ENCODE measurements at places on chromosomes 5 and 9.

DNA sequence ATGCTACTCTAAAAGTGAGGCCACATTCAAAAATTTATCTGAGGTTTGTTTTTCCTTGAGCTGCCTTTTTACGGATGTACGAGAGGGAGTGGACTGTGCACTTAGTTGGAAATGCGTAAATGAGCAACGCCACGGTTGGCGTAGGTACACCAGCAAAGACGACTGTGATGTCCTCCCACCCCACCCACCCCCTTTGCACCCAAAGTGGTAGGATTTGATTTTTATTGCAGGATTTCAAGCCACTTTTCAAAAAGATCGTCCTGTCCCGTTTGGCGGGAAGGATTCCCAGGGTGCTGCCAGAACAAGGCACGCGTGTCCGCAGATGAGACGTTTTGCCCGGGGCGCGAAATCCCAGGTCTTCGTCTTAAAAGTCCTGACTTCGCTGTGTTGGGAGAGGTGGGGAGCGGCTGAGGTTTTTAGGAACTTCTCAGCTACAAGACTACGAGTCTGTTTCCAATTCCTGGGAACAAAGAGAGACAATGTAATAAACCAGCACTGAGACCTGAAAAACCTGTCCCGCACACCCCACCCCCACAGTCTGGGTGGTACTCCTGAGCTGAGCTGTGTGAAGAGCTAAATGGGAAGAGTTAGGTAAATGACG, 1.0 kb upstream of the TLE1 start:
- no peak for DNase-seq

- DNase-seq = no peak
These were observed 88.2 kb downstream of the PTPN3 start for GRCh38 chr9:109409773-109410397.

GRCh38 chr9:137111788-137112563, 2.6 kb downstream of the DPP7 start:
- DNase-seq = no peak

DNA sequence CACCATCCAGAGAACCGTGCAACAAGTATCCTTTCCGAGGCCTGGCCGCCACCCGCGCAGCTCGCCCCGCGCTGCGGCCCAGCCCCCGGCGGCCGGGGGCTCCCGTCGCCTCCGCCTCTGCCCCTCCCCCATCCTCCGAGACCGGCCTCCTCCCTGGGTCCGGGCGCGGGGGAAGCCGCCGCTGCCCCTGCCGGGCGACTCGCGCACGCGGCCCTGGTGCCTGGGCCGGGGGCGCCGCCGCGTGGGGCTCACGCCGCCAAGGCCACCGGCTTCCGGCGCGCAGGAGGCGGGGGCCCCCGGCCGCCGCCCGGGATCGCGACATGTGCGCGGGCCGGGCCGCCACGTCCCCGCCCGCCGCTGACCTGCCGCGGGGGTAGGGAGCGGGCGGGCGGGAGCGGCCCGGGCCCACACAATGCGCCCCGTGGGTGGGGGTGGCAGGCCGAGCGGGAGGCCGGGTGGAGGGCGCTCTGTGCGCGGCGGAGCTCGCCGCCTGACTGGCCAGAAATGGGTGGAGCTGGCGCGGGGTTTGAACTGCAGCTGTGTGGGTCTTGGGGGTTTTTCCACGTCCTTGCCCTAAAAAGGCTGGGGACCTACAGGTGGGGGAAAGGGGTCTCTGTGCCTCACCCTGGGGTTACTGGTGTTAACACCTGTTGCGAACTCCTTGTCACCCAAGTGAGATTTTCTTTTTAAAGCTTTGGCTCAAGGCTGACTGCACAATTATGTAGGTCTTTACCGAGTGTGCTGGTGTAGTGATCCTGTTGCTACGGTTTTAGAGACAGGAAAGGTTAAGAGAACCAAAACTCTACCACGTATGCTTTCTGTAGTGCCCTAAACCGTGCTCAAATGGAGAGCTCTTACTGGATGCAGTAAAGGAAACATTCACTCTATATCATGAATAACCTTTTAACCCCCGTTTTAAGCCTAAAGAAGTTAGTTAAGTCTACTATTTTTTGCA, 32.3 kb downstream of the TNPO1 start:
- peak; percentile 37 for DNase-seq

DNA sequence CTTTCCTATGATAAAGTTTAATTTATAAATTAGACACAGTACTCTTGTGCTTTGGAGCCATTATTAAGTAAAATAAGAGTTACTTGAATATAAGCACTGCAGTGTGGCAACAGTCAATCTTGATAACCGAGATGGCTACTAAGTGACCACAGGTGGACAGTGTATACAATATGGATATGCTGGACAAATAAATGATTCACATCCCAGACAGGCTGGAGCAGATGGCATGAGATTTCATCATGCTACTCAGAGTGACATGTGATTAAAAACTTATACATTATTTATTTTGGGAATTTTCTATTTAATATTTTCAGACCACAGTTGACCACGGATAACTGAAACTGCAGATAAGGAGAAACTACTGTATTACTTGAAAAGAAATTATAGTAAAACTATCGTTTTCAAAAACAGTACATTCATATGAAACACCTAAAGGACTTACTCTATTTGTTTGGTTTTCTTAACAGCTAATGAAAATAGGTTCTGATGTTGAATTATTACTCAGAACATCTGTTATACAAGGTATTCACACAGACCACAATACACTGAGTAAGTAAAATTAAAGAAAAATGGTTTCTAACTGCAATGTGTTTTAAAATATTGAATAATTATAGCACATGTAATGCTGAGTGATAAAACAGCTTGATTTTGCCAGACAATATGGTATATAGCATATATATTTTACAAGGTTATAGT, 16.0 kb downstream of the LYRM7 start:
- no peak for DNase-seq

DNA sequence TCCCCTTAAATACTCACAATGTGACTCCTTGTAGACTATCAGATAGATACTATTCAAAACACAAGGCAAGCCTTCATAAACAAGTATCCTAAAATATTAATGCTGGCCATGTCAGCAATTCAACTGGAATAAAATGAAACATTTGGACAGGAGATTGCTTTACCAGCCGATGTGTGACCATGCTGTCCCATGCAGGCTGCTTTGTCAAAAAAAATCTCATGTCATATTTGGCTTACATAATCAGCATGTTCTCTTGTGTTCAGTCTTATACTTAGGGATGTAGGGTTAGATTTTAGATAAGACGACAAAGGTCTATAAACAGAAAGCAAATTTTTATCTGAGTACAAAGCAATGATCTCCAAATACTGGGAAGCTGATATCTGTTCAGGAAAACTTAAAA, 108.5 kb downstream of the NR6A1 start:
- no peak for DNase-seq

DNA sequence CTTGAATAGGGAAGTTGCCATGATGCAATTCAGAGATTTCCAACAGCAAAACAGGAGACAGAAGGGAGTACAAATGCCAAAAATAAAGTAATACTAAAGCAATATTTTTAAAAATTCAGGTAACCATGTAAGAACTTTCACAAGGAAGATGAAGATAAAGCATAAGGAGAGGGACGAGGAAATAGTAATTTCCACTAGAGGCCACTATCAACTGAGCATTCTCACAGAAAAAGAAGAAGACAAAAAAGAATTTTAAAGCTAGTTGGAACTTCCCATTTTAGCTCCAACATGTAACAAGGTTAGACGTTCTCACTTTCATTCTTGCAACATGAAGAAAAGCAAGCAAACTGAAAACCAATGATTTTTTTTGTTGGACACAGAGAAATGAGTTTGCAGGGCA, 779.9 kb upstream of the CDH6 start:
- DNase-seq = no peak

DNA sequence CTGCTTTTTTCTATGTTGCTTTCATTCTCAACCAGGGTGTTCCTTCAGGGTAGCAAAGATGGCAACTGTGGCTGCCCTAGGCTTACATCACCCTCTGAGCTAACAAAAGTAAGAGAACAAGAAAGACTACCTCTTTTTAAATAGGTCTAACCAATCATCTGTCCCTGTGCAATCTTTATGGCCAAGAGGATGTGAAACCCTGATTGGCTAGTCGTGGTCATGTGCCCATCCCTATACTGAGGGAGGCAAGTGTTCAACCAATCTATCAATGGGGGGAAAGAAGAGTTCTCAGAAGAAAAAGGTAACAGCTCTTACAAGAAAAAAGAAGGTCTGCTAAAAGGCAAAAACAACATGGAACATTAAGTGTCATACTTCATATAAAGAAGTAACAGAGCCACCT, 11.7 kb upstream of the SNCAIP start:
- DNase-seq = no peak

DNA sequence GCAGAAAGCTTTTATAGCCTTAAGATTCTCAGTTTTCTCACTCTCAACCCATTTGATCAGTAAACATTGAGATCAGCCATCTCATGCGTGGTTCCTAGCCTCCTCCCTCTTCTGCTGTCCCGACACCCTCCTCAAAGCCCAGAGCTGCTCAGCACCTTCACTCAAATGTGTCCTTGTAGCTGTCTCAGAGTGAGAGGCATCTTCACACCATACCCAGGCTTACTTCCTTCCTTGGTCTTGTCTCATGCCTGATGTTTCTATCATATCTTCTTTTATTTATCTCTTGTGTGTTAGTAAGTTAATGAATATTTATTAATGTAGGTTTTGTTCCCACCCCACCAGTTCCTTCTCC, 72.4 kb upstream of the SNX2 start:
- no peak for DNase-seq

- DNase-seq = no peak
These were observed 169.2 kb upstream of the MVB12B start for GRCh38 chr9:126157423-126157822.

DNA sequence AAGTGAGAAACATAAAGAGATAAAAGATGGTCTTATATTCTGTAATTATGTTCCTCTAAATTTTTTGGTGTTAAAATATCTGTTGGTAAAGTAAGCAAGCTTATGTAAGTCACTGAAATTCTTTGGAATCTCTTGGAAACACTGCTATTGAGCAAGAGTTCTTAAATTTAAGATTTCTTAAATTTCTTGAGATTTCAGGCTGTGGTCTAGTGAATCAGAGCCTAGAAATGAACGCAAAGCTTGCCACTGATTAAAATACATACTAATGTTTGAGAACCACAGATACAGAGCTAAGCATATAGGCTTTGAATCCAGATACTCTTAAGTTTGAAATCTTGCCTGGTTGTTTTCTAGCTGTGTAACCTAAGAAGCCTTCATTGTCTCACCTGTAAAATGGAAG, 133.4 kb downstream of the TRPM3 start:
- no peak for DNase-seq

- no peak for DNase-seq
These were observed 16.0 kb downstream of the TEK start for GRCh38 chr9:27125030-27125429.

DNA sequence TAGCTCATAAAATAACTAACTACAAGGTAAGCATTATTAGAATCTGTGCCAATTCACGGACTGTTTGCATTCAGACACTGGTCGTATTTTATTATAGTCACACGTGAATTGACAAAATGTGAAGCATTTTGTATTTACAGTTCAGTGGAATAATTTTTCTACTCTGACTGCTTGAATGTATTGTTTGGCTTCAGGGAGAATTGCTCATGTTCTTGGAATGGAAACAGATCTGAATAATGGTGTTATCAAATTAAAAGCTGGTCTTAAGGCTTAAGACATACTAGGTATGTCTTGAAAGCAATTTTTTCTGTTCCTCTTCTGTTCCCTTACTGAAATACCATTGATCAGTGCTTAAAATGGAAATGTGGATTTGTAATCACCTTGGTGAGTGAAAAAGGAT, 543.7 kb upstream of the TLE4 start:
- no peak for DNase-seq

- no peak for DNase-seq
These were observed 347.0 kb downstream of the NTRK2 start for GRCh38 chr9:85016384-85017006.

DNA sequence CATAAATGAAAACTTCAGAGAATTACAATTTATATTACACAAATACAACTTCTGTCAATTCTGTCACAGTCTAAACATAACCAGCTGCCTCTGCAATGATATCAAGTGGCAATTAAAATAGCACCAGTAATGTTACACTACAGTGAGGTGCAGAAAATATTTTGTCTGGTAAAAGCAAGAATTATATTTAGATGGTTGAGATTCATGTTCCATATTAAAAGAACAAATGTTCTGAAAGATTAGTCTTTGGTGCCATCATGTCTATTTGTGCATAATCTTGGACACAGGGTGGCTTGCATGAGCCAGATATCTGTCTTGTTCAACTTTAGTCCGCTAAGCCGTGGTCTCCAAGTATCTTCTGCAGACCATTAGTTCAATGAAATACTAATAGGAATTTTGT, 29.0 kb upstream of the PRR16 start:
- DNase-seq = no peak

DNA sequence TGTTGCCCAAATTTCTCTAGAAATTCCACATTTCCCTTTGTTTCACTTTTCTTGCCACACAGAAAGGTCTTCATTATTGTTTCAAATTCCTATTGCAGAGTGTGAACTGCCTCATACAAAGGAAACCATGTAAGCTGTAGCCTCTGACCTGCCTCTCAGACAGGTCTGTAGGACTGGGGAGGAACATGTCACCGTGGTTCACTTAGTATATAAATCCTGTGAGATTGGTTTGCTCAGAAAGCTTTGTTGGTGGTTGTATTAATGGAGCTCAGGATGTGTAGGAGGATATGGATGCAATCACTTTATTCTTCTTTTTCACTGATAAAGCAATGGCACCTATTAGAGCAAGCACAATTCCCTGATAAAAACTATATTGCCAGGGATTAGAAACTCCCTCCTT, 4.2 kb downstream of the SGCD start:
- DNase-seq = no peak

GRCh38 chr5:14445576-14446290, 135.9 kb upstream of the OTULINL start:
- no peak for DNase-seq

DNA sequence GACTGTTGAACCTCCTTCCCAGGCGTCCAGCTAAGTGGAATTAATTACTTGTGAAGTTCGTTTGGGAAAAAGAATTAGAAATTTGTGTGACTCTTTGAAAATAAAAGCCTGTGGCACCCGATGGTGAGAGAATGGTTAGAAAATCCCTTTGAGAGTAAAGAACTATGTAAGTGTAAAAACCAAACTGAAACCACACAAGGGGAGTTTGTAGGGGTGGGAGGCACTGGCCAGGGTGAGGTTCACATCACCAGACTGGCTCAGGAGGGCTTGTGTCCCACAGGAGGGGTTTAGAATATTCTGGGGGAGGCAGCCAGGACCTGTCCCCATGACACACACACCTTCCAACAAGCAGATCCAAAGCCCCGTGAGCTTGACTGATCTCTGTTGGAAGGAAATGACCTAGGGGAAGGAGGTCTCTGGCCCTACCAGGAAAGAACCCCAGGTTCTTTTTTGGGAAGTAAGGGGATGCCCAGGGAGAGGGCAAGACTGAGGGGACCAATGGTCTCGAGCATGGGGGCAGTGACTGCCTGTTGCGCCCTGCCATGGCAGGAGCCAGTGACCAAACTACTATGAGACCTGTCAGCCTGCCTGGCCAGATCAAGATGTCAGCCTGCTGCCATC, 4.3 kb downstream of the SPATA24 start:
- DNase-seq = no peak

DNA sequence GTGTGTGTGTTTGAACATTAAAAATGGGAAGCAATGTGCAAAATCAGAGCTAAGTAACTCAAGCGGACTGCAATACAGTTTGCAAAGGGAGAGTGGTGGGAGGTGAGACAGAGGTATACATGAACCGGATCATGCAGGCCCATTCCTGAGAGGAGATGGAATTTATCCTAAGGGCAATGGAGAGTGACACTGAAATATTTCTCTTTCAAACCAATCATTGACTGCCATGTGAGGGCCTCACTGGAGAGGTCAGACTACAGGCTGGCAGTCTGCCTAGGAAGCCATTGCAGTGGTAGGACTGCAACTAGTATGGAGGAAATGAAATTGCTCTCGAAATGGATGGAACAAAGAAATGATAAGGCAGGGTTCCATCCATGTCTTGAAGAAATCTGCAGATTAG, 34.8 kb downstream of the TNFSF15 start:
- no peak for DNase-seq
